Effector memory CD8-positive, alpha-beta T cell (primary cell): ENCODE measurements at places on chromosomes 2 and 18.

GRCh38 chr2:98839292-98839691 is 96.7 kb downstream of the CRACDL start:
- H3K36me3 ChIP-seq: peaks cover 7% of the 10 kb centered on the region
- H3K27me3 ChIP-seq: no peaks in the 10 kb centered on the region
- no peak overlapping the region for H3K27ac ChIP-seq
- DNase-seq: no peak
- H3K4me1 ChIP-seq: peaks cover 21% of the 10 kb centered on the region

GRCh38 chr2:238334885-238335284 is 14.6 kb downstream of the TRAF3IP1 start:
- no peak for DNase-seq
- H3K4me1 ChIP-seq: peaks cover 6% of the 10 kb centered on the region
- H3K4me3 ChIP-seq: no peak overlapping the region
- H3K27me3 ChIP-seq: no peaks in the 10 kb centered on the region
- peaks cover 2% of the 10 kb centered on the region for H3K36me3 ChIP-seq

- DNase-seq: no peak
- no peaks in the 10 kb centered on the region for H3K36me3 ChIP-seq
- no peak overlapping the region for H3K4me3 ChIP-seq
- H3K27me3 ChIP-seq: no peaks in the 10 kb centered on the region
Measured at GRCh38 chr2:164903204-164903603, 52.1 kb downstream of the SLC38A11 start.

- H3K27ac ChIP-seq: no peak overlapping the region
- no peak for DNase-seq
Measured at GRCh38 chr2:199756743-199757142, 94.2 kb downstream of the FTCDNL1 start.

GRCh38 chr2:16588565-16588964 is 77.1 kb downstream of the CYRIA start:
- peaks cover 3% of the 10 kb centered on the region for H3K36me3 ChIP-seq
- H3K4me1 ChIP-seq: no peaks in the 10 kb centered on the region
- DNase-seq: no peak
- no peak overlapping the region for H3K27ac ChIP-seq

GRCh38 chr2:96856776-96857666 is 795 bp downstream of the ANKRD39 start:
- H3K4me1 ChIP-seq: peaks cover 35% of the 10 kb centered on the region
- H3K27ac ChIP-seq: peak overlapping the region; percentile 42
- no peak for DNase-seq
- peaks cover 59% of the 10 kb centered on the region for H3K36me3 ChIP-seq

- H3K4me1 ChIP-seq: no peaks in the 10 kb centered on the region
- H3K27ac ChIP-seq: no peak overlapping the region
- DNase-seq: no peak
- peaks cover 70% of the 10 kb centered on the region for H3K27me3 ChIP-seq
- no peak overlapping the region for H3K4me3 ChIP-seq
Measured at GRCh38 chr2:100344433-100344832, 22.1 kb upstream of the LONRF2 start.

DNA sequence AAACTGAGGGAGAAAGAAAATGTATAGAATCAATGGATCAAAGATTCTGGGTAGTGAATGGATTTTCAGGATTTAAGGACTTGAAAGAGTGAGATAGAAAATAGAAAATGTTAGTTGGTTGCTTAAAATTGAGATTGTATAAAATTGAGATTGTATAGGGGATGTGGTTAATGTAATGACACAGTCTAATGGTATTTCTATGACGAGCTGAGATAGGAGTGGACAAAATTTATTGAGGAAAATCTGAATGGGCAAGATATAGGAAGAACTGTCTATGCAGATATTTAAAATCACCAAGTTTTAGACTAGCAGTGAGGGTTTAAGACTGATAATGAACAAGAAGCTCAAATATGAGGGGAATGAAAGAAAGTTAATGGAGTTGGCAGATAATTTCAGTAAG is 406.6 kb downstream of the NYAP2 start:
- H3K4me1 ChIP-seq: no peaks in the 10 kb centered on the region
- H3K4me3 ChIP-seq: no peak overlapping the region
- H3K36me3 ChIP-seq: no peaks in the 10 kb centered on the region
- H3K27me3 ChIP-seq: no peaks in the 10 kb centered on the region
- DNase-seq: no peak

DNA sequence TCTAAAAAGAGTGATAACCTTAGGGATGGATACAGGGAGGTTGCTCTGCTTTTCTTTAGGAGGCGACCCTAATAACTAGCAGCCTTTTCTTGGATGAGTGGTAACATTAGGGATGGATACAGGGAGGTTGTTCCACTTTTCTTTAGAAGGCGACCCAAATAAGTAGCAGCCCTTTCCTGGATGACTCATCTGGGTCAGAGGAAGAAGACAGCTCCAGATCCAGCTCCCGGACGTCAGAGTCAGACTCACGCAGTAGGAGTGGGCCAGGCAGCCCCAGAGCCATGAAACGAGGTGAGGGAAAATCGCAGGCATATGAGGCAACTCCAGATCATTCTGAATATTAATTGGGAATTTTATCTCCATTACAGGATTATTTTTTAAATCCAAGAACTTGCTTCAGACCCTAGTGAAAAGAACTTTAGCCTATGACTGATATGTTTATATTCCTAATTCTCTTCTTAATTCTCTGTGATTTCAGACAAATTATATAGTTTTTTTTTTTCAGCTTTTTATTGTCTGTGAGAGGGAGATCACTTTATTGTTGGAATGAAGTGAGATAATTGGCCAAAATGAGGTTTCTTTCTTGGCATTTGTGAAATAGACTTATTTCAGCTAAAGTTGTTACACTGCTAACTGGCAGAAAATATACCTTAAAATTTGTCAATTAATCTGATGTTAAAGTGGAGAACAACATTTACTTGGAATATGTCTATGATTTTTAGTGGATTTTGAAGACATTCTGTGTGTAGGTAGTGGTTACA is 31.2 kb upstream of the C1GALT1C1L start:
- H3K4me3 ChIP-seq: no peak overlapping the region
- no peaks in the 10 kb centered on the region for H3K36me3 ChIP-seq
- H3K27me3 ChIP-seq: peaks cover 36% of the 10 kb centered on the region

DNA sequence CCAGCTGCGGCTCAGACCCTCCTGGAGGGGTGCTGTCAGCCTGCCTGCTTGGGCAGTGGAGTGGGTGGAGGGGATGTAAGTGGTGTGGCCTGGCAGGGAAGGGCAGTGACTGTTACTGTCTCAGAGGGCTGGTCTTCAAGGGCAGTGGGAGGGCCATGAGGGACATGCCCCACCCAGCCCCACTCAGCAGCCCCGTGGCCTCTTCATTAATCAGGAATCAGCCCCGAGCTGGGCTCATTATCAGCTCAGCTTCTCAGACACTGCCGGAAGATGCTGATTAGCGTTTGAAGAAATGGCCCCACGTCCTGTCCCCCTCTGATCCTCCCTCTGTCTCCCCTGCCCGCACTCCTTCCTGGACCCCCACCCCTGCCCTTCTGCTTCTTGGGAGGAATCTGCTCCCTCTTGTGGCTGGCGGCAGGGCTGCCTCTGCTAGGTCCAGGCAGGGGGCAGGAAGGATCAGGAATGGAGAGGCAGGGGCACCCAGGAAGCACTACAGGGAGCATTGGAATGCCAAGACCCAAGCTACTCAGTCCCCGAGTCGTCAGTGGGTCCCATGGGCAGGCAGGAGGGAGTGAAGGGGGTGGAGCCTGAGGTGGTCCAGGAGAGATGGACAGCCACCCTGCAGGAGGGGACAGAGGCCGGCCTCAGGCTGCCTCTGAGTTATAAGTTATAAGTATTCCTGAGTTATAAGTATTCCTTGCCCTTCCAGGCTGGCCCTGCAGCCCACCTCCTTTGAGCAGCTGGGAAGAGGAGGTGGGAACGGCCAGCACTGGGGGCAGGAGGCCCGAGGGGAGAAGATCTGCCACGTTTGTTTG is 7.0 kb downstream of the ASIC4 start:
- no peak for DNase-seq

- H3K27me3 ChIP-seq: peaks cover 26% of the 10 kb centered on the region
- no peaks in the 10 kb centered on the region for H3K36me3 ChIP-seq
- no peak for DNase-seq
- H3K27ac ChIP-seq: no peak overlapping the region
Measured at GRCh38 chr2:238570391-238570790, 143.7 kb downstream of the ASB1 start.

GRCh38 chr2:128365217-128365905 is 46.7 kb upstream of the HS6ST1 start:
- no peak overlapping the region for H3K4me3 ChIP-seq
- DNase-seq: no peak
- peaks cover 6% of the 10 kb centered on the region for H3K4me1 ChIP-seq
- no peak overlapping the region for H3K27ac ChIP-seq

- H3K4me3 ChIP-seq: no peak overlapping the region
- no peak for DNase-seq
- no peak overlapping the region for H3K27ac ChIP-seq
- no peaks in the 10 kb centered on the region for H3K4me1 ChIP-seq
- no peaks in the 10 kb centered on the region for H3K36me3 ChIP-seq
Measured at GRCh38 chr18:6711467-6711866, 18.0 kb upstream of the ARHGAP28 start.

GRCh38 chr2:183091318-183091953 is 12.9 kb downstream of the DUSP19 start:
- H3K4me3 ChIP-seq: no peak overlapping the region
- DNase-seq: no peak

DNA sequence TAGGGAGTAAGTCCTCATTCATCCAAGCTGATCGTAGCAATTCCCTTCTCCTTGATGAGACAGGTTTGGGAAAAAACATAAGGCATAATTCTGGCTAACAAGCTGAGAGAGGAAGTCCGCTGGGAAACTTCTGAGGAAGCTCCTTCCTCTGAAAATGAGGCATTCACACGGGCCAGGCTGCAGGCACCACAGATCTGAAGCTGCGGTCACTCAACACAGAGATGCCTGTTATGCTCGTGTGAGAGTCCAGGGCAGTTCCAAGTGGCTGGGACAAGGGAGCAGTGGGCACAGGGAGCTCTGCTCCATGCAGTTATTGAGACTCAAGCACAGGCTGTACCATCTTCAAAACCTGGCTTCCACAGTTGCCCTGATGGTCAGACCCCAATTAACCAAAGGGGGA is 200.9 kb upstream of the ID2 start:
- H3K36me3 ChIP-seq: peaks cover 25% of the 10 kb centered on the region
- no peaks in the 10 kb centered on the region for H3K27me3 ChIP-seq
- peak overlapping the region; percentile 93 for H3K27ac ChIP-seq

DNA sequence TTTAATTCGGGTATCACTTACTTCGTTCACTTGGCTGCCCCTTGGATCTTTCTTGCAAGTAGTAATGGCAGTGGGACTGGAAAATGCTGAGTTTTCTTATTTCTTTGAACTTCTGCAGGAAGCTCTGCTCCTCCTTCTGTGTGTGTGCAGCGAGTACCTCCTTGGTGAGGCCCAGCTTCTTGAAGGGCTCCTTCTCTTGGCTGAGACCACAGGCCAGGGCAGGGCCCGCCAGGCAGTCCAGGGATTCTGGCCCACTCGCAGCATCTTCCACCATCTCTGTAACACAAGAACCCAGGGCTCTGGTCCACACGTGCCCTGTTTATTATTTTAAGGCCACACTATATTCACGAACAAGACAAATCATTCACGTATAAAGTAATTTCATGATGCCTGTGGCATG is 15.8 kb upstream of the HES6 start:
- H3K4me1 ChIP-seq: no peaks in the 10 kb centered on the region
- H3K4me3 ChIP-seq: no peak overlapping the region
- no peaks in the 10 kb centered on the region for H3K27me3 ChIP-seq
- H3K27ac ChIP-seq: no peak overlapping the region
- peaks cover 26% of the 10 kb centered on the region for H3K36me3 ChIP-seq
- DNase-seq: no peak
